Foreskin melanocyte (primary cell): ENCODE measurements at places on chromosomes 2 and 18.

- no peak for DNase-seq
These were observed 44.6 kb downstream of the FOSL2 start for GRCh38 chr2:28437149-28437835.

GRCh38 chr18:40915724-40916123 lies 1039.3 kb upstream of the PIK3C3 start:
- no peak for DNase-seq

GRCh38 chr2:238568455-238569440 lies 142.0 kb downstream of the ASB1 start:
- DNase-seq = no peak

DNA sequence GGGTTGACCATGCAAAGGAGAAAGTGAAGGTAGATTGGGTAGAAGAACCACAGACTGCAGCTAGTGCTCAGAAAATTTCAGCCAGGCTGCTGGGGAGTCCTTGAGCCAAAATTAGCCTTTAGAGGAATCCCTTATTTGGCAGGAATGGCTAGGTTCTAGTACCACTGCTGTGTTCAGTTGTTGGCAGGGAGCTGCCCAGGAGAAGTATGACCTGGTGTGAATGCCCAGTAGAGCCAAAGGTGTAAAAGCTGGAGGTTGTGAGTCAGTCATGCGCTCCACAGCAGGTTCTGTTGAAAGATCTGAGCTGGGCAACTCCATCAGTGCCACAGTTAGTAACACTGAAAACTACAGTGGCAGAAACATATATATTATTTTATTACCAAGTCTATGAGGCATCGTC lies 36.4 kb upstream of the TBR1 start:
- DNase-seq = no peak

GRCh38 chr2:118250001-118250400 lies 161.7 kb downstream of the INSIG2 start:
- no peak for DNase-seq

- DNase-seq = no peak
These were observed 74.5 kb downstream of the TWIST2 start for GRCh38 chr2:238922435-238922834.

GRCh38 chr2:42976351-42976750 lies 184.0 kb upstream of the HAAO start:
- DNase-seq = no peak

GRCh38 chr2:180699657-180700361 lies 280.6 kb upstream of the UBE2E3 start:
- no peak for DNase-seq

GRCh38 chr2:85169581-85169980 lies 36.4 kb downstream of the TCF7L1 start:
- DNase-seq = no peak

DNA sequence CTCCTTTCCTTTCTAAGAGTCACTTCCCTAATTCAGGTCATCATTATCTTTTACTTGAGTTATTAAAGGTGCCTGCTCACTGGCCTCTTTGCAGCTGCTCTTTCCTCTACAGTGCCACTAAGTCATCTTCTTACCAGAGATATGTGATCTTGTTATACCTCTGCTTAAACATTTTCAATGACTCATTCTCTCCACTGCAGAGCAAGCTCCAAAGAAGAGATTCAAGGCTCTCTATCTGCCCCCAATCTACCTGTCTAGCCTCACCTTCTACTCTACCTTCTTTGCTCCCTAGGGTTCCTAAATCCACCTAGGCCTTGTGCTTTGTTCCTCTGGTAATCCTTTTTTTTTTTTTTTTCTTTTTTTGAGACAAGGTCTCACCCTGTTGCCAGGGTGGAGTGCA lies 3.1 kb downstream of the ARHGEF33 start:
- DNase-seq = no peak

DNA sequence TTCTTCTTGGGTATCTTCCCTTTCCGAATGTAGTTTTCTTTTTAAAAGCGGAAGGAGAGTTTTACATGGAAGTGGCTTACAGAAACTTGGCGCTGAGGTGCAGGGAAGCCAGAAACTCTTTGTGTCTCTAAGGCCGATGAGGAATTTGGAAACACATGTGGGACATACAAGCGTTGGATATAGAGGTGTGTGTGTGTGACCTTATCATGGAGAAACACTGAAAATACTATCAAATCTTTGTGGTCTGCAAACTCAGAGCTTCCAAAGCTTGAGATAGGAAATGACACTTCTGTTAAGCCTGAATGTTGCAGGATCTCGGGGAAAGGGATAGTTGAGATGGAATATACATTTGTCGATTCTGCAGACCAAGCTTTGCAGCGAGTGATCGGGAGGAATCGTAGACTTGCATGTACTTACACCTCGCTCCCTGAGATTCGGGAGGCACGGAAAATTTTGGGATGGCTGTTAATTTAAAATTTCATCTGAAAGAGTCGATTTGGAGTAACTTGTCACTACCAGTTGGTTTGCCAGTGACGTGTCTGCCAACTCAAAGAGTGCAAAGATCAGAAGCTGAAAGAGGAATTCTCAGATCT lies 1.0 kb downstream of the NAB1 start:
- no peak for DNase-seq

GRCh38 chr2:206713746-206714145 lies 4.5 kb downstream of the DYTN start:
- no peak for DNase-seq

DNA sequence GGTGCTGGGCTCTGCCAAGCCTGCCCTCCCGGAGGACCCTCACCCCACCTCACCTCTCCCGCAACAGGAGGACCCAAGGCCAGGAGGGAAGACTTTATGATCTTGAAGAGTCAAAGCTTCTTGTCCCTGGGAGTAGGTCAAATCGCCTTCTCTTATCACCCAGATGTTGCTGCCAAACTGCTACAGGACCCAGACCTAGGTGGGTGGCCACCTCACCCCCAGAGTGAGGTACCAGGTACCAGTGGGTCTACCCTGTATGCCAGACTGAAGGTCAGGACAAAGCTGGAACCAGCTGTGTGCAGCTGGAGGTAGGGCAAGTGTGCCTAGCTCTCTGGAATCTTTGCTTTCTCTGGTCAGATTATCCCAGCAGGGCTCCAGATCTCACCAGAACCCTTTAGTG lies 197.2 kb downstream of the ZFP36L2 start:
- DNase-seq = no peak

- DNase-seq = no peak
These were observed 498.5 kb upstream of the SETBP1 start for GRCh38 chr18:44181951-44182747.

- DNase-seq = no peak
These were observed 138.9 kb upstream of the APCDD1 start for GRCh38 chr18:10315522-10315921.
